ENCODE measurements at places on chromosomes 4 and X.
A peak's percentile ranks its signal among the peaks of the same experiment; 100 is the strongest.

DNA sequence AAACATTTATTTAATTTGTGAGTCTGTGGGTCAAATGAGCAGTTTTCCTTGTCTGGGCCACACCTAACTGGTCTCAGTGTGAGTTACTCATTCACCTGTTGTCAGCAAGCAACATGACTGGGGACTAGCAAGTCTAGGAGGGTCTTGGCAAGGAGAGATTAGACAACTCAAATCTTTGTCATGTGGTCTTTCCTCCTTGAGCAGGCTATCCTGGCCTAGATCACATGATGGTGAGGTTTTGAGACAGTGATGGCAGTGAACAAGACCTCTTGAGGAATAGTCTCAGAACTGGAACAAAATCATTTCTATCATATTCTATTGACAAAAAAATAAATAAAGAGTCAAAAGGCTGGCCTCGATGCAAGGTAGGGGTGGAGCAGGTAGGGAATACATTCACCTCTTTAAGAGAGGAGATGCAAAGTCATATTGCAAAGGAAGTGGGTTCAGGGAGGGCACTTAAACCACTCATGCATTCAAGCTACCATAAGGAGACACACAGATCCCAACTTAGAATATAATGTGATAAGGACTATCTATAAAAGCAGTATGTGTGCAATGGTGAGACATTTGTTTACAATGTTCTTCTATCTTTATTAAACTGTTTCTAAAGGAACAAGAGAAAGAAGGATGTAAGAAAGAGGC lies 135.7 kb downstream of the ZNF330 start:
- no peak overlapping the region for H3K27ac ChIP-seq
- no peak for DNase-seq
- H3K27me3 ChIP-seq: no peaks in the 10 kb centered on the region

DNA sequence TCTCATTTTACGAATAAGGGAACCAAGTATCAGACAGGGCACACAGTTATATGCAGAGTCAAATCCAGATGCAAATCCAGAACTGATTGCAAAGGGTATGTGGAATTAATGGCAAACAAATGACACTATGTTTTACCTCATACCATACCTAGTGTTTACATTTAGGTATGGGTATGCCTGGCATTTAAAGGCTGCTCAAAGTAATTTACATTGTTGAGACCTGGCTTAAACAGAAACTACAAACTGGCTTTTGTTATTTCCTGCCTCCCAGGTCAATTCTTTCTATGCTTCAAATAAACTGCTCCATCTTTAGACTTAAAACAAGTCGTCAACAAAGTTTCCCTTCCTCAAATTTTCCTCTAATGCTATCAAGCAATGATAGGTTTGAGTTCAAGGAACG lies 33.7 kb downstream of the ANKRD17 start:
- H3K4me1 ChIP-seq: no peaks in the 10 kb centered on the region
- no peak for DNase-seq
- no peaks in the 10 kb centered on the region for H3K36me3 ChIP-seq
- H3K4me3 ChIP-seq: no peak overlapping the region

- peaks cover 6% of the 10 kb centered on the region for H3K4me1 ChIP-seq
- no peaks in the 10 kb centered on the region for H3K27me3 ChIP-seq
- DNase-seq: no peak
- H3K4me3 ChIP-seq: no peak overlapping the region
These were observed 6.6 kb downstream of the MGST2 start for GRCh38 chr4:139672215-139672614.

DNA sequence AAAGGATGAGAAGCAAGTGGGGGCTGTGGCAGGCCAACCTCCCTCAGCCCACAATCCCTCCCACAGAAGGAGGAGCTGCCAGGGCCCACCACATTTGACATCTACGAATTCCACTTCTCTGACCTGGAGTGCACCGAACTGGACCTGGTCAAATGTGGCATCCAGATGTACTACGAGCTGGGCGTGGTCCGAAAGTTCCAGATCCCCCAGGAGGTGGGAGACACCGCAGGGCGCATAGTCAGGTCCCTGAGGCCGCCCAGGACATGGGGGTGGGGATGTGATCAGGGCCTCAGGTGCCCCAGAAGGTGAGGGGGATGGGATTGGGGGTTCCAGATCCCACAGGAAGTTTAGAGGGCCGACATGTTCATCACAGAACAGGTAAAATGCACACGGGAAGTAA lies 13.7 kb downstream of the ATP5ME start:
- DNase-seq: no peak
- no peak overlapping the region for H3K4me3 ChIP-seq
- H3K36me3 ChIP-seq: no peaks in the 10 kb centered on the region
- no peaks in the 10 kb centered on the region for H3K4me1 ChIP-seq
- H3K27ac ChIP-seq: no peak overlapping the region
- no peaks in the 10 kb centered on the region for H3K27me3 ChIP-seq

DNA sequence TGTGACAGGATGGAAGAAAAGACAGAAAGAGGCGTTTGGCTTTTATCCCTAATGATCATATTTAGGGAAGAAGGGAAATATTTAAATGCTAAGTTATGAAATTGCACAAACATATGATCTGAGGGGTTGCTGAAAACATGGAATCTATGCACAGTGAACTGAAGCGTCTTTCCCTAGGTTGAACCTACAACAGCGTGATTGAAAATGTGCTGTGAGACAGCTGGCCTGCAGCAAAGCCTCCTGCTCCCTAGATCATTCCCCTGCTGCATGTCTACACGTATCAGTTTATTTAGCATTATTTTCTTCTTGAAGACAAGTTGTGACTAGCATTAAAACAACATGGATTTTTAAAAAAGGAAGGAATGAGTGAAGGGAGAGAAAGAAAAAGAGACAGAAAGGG lies 272.5 kb upstream of the TRAM1L1 start:
- H3K4me1 ChIP-seq: no peaks in the 10 kb centered on the region
- no peak for DNase-seq
- no peaks in the 10 kb centered on the region for H3K27me3 ChIP-seq

GRCh38 chr4:121030131-121030530 lies 42.2 kb downstream of the NDNF start:
- H3K27me3 ChIP-seq: no peaks in the 10 kb centered on the region
- H3K4me1 ChIP-seq: no peaks in the 10 kb centered on the region
- H3K27ac ChIP-seq: no peak overlapping the region
- no peak overlapping the region for H3K4me3 ChIP-seq
- DNase-seq: no peak
- no peaks in the 10 kb centered on the region for H3K36me3 ChIP-seq

- peak within 1 kb of the TSS; percentile 53 for H3K27ac ChIP-seq
- peak; percentile 66 for DNase-seq
- H3K36me3 ChIP-seq: no peaks in the 10 kb centered on the region
- H3K4me3 ChIP-seq: peak within 1 kb of the TSS; percentile 34
- H3K27me3 ChIP-seq: no peaks in the 10 kb centered on the region
These were observed at the start of gene ARMCX1 for GRCh38 chrX:101550362-101550750. TSS of gene ARMCX1 (plus strand) at chrX:101550547. CDS start at chrX:101552931, 2,384 bp downstream.

GRCh38 chrX:130552444-130553073 lies 150.8 kb downstream of the RBMX2 start:
- no peaks in the 10 kb centered on the region for H3K27me3 ChIP-seq
- H3K4me3 ChIP-seq: no peak overlapping the region
- no peaks in the 10 kb centered on the region for H3K4me1 ChIP-seq
- H3K36me3 ChIP-seq: no peaks in the 10 kb centered on the region

DNA sequence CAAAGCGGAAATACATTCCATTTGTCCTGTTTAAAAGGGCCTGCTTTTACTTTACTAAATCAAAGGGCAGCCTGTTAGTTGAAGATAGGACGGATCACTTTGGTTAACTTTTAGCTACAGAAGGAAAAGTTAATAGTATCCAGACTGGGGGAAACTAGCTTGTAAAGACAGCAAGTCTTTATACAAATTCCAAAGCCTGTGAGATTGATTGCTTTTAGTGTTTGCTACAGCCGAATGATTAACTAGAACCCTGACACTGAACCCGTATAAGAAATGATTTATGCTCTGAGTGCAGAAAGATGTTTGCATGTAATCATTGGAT lies 93.4 kb downstream of the FRAS1 start:
- DNase-seq: no peak
- H3K27ac ChIP-seq: no peak overlapping the region
- no peaks in the 10 kb centered on the region for H3K4me1 ChIP-seq

DNA sequence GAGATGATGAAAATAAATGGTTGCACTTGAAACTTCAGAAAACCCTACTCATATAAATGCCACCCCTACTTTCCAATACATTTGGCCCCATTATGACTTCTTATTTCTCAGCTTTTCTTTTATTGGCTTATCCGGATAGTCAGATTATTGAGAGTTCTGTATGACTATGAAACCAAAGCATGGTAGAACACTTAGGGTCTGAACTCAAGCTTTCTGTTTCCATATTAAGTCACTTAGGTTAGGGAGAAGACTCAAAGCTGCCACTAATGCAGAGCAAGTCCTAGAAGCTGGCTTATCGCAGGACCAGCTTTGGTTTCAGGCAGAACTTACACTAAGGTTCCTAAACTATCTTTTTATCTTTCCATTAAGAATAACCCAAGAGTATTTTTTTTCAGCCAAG lies 229.9 kb upstream of the CPEB2 start:
- no peak overlapping the region for H3K4me3 ChIP-seq
- H3K36me3 ChIP-seq: no peaks in the 10 kb centered on the region
- H3K27ac ChIP-seq: no peak overlapping the region
- no peaks in the 10 kb centered on the region for H3K27me3 ChIP-seq
- no peak for DNase-seq
- no peaks in the 10 kb centered on the region for H3K4me1 ChIP-seq

- H3K27me3 ChIP-seq: no peaks in the 10 kb centered on the region
- DNase-seq: no peak
- H3K4me1 ChIP-seq: no peaks in the 10 kb centered on the region
These were observed 75.1 kb downstream of the BANK1 start for GRCh38 chr4:101865501-101866062.

DNA sequence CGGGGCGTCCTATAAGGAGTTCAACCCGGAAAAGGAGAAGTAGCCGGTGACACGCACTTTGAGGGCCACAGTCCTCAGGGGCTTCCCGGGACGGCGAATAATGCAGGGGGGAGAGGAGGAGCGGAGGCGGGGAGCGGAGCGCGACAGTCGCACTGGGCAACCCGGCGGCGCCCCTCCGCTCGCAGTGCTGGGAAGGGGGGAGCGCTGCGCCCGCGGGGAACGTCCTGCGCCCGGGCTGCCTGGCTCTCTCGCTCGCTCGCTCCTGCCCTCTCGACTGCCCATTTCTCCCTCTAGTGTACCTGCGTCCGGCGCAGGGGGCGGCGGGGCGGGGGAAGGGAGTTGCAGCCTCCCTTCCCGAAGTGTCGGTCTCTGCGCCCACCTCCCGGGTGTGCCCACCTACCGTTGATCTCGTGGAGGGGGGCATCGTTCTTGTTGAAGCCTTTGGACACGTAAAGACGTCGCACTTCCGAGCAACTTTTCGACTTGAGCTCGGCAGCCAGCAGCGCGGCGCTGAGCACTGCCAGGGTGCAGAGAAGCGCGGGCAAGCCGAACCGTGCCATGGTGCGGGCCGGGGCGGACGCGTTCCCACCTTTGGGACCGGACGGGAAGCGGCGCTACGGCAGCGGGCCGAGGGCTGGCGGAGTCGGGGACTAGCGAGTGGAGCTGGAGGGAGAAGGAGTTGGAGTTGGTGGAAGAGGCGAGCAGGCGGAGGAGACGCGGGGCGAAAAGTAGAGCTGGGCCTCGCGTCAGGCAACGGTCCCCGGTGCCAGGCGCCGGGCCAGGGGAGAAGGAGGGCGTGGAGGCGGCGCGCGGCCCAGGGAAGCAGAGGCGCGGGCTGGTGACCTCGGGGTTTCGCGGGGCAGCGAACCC lies 648 bp downstream of the GPC4 start:
- peaks cover 8% of the 10 kb centered on the region for H3K27me3 ChIP-seq
- H3K36me3 ChIP-seq: no peaks in the 10 kb centered on the region
- DNase-seq: peak; percentile 21
- no peaks in the 10 kb centered on the region for H3K4me1 ChIP-seq
- H3K27ac ChIP-seq: peak overlapping the region; percentile 65

- no peak for DNase-seq
- H3K27me3 ChIP-seq: no peaks in the 10 kb centered on the region
- no peaks in the 10 kb centered on the region for H3K36me3 ChIP-seq
- H3K4me3 ChIP-seq: no peak overlapping the region
These were observed 140.5 kb downstream of the KLHL8 start for GRCh38 chr4:87079967-87080366.

GRCh38 chr4:17504081-17504480 lies 7.8 kb downstream of the QDPR start:
- no peaks in the 10 kb centered on the region for H3K27me3 ChIP-seq
- no peak for DNase-seq
- H3K4me1 ChIP-seq: no peaks in the 10 kb centered on the region
- H3K27ac ChIP-seq: no peak overlapping the region
- no peak overlapping the region for H3K4me3 ChIP-seq

- H3K4me3 ChIP-seq: no peak overlapping the region
- no peak for DNase-seq
- H3K36me3 ChIP-seq: no peaks in the 10 kb centered on the region
- H3K4me1 ChIP-seq: no peaks in the 10 kb centered on the region
- peaks cover 33% of the 10 kb centered on the region for H3K27me3 ChIP-seq
These were observed 5.6 kb downstream of the PCDH10 start for GRCh38 chr4:133154725-133155124.

- H3K27me3 ChIP-seq: no peaks in the 10 kb centered on the region
- no peaks in the 10 kb centered on the region for H3K4me1 ChIP-seq
- H3K36me3 ChIP-seq: no peaks in the 10 kb centered on the region
These were observed 100.6 kb downstream of the ABLIM2 start for GRCh38 chr4:8058031-8058479.

- H3K36me3 ChIP-seq: no peaks in the 10 kb centered on the region
- H3K27ac ChIP-seq: no peak overlapping the region
- H3K27me3 ChIP-seq: no peaks in the 10 kb centered on the region
These were observed 154.9 kb downstream of the NPFFR2 start for GRCh38 chr4:72186714-72187113.

- H3K36me3 ChIP-seq: no peaks in the 10 kb centered on the region
- DNase-seq: no peak
- no peak overlapping the region for H3K4me3 ChIP-seq
- H3K4me1 ChIP-seq: no peaks in the 10 kb centered on the region
- no peaks in the 10 kb centered on the region for H3K27me3 ChIP-seq
These were observed 36.1 kb upstream of the WDR19 start for GRCh38 chr4:39146211-39146610.

DNA sequence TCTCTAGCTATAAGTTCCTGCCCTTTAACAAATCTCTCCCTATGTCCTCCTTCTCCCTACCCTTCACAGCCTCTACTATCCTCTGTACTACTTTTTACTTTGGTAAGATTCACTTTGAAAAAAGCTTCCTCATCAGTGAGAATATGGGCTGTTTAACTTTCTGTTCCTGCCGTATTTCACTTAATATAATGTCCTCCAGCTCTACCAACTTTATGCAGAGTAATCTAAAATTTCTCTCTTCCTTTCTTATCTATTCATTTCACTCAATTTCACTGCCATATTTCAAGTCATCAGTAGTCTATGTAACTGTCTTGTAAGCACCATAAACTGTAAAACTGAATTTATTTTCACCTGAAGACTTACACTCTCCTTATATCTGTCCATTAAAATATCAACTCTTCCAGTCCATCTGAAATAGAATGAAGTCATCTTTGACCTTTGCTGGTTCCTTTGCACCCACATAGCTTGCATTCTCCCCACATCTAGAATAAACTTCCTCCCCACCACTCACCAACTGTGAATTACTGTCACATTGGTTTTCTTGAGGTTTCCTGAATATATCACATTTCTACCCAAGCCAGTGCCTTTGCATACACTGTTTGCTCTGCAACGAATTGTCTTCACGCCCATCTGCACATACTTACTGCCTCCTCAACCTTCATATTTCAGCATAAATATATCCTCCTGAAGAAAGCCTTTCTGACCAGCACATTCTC lies 54.6 kb downstream of the ARAP2 start:
- no peaks in the 10 kb centered on the region for H3K4me1 ChIP-seq
- H3K36me3 ChIP-seq: no peaks in the 10 kb centered on the region
- no peak overlapping the region for H3K4me3 ChIP-seq
- DNase-seq: no peak

GRCh38 chr4:125276811-125277210 lies 37.9 kb upstream of the FAT4 start:
- no peak overlapping the region for H3K4me3 ChIP-seq
- no peaks in the 10 kb centered on the region for H3K4me1 ChIP-seq
- no peaks in the 10 kb centered on the region for H3K36me3 ChIP-seq
- no peaks in the 10 kb centered on the region for H3K27me3 ChIP-seq

Measured in colonic mucosa (tissue), 4 donors.